ENCODE measurements at places on chromosomes 11 and 22.

DNA sequence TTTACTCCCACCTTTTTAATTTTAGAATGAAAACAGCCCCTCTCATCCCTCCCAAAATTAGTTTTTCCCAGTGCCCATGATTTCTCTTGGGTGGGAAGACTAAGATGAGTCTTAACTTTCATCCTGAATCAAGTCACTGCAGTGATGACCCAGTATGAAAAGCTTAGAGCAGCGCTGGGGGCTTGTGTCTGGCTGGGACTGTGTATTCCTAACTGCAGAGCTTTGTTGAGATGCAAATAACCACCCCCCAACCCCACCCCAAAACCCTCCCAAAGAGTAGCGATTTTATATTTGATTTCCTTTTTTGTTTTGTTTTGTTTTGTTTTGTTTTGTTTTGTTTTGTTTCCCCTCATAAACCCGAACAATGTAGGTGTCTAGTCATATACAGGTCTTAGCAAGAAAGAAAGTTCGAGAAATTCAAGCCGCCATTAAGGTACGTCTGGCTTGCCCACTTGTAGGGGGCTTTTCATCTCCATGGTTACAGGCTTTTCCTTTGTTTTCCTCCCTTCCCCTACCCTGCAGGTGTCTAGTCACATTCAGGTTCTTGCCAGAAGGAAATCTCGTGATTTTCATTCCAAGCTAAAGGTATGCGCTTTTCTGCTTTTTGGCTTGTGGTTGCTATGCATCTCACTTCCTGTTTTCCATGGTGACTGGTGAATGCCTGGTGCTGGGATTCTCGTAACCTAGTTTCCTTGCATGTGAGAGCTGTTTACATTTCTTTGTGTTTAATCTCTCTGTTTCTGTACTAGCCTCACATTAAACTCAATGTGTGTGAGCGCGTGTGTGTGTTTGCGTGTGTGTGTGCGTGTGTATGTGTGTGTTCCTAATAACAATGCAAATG is 144.6 kb upstream of the RASSF10 start:
- DNase-seq = no peak

- DNase-seq = no peak
These were observed 52.5 kb upstream of the C11orf58 start for GRCh38 chr11:16685914-16686313.

DNA sequence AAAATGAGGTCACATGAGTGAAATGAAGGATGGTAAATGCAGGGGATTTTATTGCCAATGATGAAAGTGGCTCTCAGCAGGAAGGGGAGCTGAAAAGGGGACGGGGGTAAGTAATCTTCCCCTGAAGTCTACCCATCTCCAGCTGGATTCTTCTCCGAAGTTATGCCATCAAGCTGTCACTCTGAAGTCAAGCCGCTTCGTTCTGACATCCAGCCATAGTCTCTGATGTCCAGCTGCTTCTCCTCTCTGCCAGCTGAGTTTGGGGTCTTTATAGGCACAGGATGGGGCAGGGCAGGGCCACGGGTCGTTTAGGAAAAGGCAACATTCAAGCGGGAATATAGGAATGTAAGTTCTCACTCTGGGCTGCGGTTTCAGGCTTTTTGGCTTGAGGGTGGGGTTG is 181.9 kb upstream of the ANO3 start:
- no peak for DNase-seq

GRCh38 chr11:77346906-77347603 is 45.6 kb upstream of the GDPD4 start:
- no peak for DNase-seq

- DNase-seq = no peak
These were observed 18.3 kb downstream of the FAR1 start for GRCh38 chr11:13686776-13687175.

- no peak for DNase-seq
These were observed 10.4 kb downstream of the ANO5 start for GRCh38 chr11:22203281-22203680.
